ENCODE measurements at places on chromosomes 7 and 10.

DNA sequence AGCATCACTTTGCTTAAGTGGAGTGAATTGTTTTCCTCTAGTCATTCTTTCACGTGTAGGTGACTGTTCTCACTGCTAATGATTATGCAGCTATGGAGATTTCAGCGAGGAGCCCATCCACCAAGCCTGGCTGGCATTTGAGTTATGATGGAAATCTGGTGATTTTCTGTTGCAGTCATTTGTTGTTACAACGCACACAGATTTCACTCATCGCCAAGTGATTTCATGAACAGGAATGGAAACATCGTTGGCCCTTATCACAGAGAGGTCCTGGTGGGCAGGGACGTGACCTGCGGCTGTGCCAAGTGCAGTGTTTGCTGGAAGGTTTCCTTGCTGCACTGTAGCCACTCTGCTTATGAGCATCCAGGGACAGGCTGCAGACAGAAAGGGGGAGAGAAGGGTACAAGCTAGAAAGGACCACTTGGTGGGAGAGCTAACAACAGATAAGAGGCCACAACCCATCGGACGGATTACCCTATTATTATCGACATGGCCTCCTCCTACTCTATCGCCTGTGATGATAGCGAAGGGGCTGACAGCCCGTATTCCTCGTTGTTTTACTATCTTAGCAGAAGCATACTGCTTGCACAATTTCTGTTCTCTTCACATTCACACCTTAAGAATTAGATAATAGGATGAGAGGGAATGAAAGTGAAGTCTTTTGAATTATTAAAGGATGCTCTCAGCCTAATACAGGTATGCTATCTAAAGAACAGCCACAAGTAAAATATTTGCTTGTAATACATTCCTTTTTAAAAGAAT is 99.0 kb upstream of the PITRM1 start:
- no peak for DNase-seq

DNA sequence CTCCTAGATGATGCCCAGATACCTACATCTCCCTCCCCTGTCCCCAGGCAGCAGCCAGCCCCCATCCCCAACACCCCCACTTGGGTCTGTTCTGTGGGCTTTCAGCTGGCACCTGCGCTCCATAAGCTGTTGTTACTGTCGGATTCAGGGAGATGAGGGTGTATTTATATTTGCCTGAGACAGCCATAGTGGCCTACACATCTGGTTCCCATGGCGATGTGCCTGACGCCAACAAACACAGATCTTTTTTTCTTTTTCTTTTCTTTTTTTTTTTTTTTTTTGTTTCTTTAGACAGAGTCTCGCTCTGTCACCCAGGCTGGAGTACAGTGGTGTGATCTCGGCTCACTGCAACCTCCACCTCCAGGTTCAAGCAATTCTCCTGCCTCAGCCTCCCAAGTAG is 73.1 kb downstream of the CLIP2 start:
- no peak for DNase-seq

GRCh38 chr7:143362131-143363015 is at the start of gene FAM131B:
TSS of gene FAM131B (minus strand) at chr7:143362713. CDS start at chr7:143362603, 110 bp downstream.
- DNase-seq, result no peak

GRCh38 chr10:6128591-6129251 is 39.9 kb downstream of the RBM17 start:
- no peak for DNase-seq

GRCh38 chr10:92530421-92530820 is 43.5 kb downstream of the IDE start:
- no peak for DNase-seq

GRCh38 chr10:133511907-133512528 is 15.1 kb upstream of the CYP2E1 start:
- no peak for DNase-seq

DNA sequence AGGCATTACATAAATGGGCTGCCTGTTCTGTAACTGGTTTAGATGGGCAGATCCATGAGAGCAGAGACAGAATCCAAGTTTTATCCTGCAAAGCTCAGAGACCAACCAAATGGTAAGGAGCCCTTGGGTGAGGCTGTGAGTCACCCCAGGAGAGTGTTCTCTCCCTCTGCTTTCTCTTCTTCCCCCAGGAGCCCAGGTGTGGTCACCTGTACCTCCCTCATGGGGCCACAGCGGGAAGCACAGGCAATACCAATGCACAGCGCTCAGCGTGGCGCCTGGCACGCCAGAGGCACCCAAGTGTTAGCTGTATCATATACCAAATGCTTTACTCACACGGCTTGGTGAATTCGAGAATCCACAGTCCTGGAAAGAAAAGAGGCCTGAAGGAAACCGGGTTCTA is 39.4 kb downstream of the CTBP2 start:
- DNase-seq, result no peak

- DNase-seq, result no peak
These were observed 31.1 kb downstream of the CSTF2T start for GRCh38 chr10:51668336-51668689.

DNA sequence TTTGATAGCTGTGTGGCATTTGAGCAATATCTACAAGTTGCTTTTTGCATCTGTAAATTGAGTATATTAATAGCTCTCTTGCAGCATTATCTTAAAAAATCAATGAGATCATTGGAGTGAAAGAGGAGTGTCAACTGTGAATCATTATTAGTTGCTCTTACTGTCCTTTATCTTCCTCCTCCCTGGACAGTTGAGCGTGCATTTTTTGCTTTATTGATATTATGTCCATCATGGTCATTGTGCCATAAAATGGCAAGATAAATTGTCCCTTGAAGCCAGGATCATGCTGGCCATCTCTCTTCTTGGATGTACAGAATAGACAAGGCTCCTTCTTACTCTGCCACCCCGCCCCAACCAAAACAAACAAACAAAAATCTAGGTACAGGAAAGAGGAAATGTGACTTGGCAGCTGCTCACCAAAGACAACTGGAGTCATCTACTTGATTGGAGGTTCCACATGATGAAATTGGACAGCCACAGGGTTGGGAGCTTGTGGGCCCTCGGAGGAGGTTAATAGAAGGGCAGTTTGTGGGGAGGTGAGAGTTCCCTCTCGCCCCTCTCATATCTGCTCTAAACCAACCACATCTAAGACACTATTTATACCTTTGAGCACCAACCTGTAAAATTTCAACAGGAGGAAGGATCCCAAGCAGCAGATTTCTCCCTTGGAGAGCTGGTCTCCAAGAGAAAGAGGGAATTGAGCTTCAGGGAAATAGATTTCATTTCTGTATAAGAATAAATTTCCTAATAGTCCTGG is 252.7 kb downstream of the SKIDA1 start:
- DNase-seq, result no peak

DNA sequence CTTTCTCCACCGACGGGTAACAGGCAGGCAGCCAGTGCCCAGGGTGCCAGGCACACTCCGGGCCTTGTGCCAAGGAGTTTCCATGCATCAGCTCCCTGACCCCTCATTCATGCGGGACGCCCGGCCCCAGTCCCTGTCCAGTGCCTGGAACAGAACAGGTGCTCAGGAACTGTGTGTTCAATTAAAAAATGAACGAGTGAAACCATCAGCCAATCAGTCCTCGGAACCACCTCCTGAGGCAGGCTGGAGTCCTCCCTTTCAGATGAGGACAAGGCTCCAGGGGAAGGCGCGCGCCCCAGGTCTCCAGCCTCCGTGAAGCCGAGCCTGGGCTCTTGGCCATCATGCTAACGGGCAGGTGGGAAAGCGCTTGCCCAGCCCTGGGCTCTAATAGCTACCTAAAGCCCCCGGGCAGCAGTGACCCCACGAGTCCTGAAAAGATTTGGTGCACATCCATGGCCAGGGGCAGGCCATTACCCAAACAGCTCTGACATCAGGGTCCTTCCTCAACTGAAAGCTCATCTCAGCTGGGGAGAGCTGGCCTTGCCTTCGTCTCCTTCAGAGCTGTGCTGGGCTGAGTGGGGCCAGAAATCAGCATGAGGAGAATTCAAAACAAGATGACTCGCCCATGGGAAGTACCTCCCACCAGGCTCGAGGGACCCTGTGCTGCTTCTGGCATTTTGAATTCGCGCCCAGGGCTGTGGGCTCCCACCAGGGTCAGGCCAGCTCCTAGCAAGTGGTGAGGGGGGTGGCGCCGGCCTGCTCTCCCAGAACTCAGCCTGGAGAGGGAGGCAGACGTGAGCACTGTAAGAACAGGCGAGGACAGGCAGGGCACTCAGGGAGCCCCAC is 200.5 kb downstream of the MAD1L1 start:
- DNase-seq, result no peak

DNA sequence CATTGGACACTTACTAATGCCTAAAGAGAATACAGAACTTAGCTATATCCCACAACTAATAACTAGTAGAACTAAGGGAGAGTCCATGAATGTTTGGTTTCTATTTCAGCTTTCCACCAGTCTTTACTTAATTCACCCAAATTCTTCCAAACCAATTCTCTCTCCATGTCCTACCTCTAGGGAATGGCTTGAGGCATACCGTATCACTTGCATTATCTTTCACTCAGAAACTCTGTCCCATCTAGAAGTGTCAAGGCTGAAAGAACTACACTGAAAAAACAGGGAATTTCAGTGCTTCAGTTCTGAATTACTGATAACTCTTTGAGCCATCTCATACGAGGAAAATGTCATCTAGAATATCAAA is 758 bp downstream of the TMEM168 start:
- no peak for DNase-seq

DNA sequence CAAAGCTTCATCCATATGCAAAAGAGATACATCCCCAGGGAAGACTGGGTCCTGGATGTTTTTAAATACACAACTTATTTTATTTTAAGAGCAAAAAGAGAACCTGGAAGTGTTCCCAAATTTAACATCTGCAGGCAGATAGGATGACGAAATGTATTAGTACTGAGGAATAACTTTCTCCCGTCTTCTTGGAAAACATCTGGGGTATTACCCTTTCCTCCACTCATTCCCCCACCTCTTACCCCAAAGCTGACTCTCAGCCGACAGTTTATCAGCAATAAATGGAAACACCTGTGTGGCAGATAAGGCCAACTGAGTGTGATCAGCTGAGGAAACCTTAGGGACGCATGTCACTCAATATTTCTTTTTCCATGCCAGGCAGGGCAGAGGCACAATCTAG is 435.6 kb upstream of the NPVF start:
- DNase-seq, result no peak

Data from colonic mucosa (tissue), 4 donors.